ENCODE measurements at places on chromosomes 4 and X.

- DNase-seq, result no peak
Measured at GRCh38 chr4:81664079-81664478, 192.4 kb upstream of the RASGEF1B start.

DNA sequence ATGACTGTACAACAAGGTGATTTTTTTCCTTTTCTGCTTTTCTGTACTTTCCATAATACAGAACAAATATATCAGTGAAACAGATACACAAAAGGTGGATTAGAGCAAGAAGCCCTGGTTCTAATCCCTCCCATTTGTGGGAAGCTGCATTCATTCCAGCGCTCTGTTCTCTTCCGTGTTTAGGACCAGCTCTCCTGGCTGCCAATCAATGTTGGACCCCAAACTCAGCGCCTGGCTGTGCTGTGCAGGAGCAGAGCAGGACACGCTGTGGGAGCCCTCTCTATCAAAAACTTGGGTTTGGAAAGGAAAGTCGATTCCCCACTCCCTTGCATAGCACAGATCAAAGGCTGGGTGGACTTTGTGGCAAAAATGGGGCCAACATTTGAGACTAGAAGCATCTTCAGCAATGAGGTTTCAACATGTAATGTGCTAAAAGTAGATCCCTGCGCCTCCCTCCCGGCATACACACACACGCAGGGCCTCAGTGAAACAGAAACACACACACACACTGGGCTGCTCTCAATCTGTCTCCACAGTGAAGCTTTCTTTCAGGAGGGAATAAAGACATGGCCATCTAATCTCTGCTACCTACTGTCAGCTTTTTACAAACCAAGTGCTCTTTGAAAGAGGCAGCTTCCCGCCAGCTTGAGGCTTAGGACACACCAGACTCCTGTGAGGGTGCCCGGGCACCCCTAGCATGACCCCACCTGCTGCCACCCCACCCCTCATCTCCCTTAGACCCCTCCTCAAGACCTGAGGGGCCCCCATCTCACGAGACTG lies 12.2 kb downstream of the WDR1 start:
- DNase-seq, result no peak

- DNase-seq, result no peak
Measured at GRCh38 chr4:3235581-3235980, 13.4 kb upstream of the MSANTD1 start.

DNA sequence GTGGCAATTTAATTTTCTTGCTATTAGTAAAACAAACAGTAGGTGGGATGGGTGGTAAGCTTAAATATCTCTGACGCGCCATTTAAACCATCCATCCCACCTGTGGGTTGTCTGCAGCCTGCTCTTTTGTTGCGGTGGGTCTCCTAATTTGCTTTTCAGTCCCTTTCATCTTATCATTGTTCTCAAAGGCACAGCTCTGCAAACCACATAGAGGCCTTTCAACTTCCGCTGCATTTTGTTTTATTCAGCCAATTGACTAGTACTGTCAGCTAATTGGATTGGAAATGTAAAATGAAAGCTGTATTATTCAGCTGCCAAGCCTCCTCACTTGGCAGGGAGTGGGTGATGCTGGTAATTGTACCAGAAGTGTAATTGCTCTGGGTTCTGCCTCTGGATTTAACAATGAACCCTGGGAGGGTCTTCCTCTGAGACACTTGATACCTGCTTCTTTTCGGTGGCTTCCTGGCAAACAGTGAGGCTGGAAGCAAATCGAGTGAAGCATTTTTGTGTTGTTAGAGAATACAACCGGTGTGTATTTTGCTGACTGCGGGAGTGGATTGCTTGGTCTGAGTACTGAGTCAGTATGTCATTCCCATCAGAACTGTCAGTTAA lies 165.6 kb downstream of the FRAS1 start:
- no peak for DNase-seq

GRCh38 chrX:118062817-118063615 lies 53.6 kb downstream of the KLHL13 start:
- DNase-seq, result peak; percentile 7

- no peak for DNase-seq
Measured at GRCh38 chr4:1643971-1644735, 40.0 kb downstream of the FAM53A start.

DNA sequence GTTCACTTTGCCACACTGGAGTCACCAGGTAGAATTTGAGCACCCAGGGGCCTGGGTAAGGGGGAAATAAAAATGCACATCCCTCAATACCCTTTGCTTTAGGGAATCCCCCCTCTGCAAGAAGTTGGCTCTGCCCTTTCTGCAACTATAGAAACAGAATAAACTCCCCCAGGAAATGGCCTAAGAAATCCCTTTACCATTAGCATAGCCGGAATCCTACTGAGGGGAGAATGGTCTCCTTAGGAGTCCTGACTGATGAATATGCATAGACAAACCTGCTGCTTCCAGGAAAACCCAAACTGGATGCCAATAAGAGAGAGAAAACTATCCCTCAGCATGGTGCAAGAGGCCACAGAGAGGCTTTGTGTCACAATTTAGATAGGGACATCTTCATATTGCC lies 11.0 kb downstream of the EFHC2 start:
- DNase-seq, result no peak

DNA sequence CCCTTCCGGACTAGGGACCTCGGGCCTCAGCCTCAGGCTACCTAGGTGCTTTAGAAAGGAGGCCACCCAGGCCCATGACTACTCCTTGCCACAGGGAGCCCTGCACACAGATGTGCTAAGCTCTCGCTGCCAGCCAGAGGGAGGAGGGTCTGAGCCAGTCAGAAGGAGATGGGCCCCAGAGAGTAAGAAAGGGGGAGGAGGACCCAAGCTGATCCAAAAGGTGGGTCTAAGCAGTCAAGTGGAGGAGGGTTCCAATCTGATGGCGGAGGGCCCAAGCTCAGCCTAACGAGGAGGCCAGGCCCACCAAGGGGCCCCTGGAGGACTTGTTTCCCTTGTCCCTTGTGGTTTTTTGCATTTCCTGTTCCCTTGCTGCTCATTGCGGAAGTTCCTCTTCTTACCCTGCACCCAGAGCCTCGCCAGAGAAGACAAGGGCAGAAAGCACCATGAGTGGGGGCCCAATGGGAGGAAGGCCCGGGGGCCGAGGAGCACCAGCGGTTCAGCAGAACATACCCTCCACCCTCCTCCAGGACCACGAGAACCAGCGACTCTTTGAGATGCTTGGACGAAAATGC lies at the start of gene WAS:
TSS of gene WAS (plus strand) at position 389 of the 572 bp plus-strand sequence. CDS start at position 444, 55 bp downstream.
- DNase-seq, result peak; percentile 68

DNA sequence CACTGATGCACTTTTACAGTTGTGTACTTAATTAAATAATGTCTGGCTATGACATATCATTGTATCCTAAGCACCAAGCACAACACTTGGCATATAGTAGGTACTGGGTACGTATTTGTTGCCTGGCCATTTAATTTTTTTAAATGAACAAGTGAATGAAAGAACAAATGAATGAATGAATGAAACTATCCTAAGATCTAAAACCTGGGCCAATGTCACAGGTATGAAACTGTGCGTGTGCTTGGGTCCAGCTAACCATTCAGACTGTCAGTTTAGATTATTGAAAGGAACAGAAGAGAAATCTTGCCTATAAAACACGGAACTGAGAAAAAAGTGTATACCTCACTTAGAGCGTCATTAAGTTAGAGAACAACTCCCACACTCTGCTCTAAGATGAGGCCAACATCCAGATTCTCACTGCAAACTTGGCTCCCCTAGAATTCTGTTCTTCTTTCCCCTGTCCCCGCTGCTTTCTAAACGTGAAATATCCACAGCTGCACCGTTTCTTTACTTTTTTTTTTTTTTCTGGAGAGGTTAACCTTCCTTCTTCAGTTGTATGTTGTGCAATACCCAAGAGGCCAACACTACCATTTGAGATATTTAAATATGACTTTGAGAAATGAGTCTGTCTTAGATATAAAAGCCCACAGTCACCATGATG lies 17.3 kb upstream of the SEL1L3 start:
- peak; percentile 58 for DNase-seq

GRCh38 chr4:184473499-184474262 lies 669 bp downstream of the IRF2 start:
- peak; percentile 71 for DNase-seq

DNA sequence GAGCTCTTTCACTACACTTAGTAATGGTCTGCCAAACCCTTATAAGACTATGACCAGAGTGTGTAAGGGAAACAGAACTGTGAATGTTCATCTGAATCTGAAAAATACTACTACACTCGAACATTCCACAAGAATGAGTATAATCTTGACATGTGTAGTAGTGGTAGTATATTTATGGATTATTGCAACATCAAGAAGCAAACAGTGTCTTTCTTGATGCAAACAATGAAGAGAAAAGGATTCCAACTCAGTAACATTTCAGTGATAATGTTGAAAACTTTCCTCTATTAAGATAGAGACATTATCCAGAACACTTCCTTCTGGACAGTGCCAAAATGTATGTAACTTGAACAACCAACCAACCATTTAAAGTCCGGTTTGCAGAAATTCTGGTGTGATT lies 394.7 kb upstream of the CPEB2 start:
- DNase-seq, result no peak

DNA sequence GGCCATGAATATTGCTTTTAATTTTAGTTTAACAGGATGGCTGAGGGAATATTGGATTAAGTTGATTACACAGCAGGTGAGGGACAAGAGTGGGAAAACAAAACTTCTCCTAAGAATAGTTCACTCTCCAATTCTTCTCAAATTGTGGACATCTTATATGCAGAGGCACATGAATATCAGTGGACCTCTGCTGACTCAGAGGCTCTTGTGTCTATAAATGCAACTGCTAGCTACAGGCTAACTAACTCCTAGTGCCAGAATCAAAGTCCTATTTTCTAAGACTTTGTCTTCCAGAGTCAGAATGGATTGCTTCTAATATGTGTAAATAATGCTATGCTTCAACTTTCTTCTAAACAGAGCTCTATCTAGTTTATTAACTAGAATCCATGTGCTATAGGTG lies 175.8 kb downstream of the IL15 start:
- no peak for DNase-seq

DNA sequence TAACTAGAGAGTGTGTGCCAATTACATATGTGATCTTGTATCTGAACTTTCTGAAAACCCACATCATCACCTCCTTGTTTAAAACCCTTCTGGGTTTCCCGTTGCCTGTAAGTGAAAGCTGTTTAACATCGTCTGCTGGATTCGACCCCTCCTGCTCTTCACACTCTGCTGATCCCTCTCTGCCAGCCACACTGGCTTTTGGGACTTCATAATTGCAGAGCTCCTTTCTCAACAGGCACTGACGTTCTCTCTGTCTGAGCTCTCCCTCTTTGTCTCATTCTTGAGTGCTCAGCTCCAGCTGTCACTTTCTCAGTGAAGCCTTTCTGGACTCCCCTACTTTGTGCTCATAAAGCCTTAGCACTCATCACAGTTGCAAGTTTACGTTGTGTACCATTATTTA lies 153.9 kb downstream of the CEP135 start:
- DNase-seq, result no peak

DNA sequence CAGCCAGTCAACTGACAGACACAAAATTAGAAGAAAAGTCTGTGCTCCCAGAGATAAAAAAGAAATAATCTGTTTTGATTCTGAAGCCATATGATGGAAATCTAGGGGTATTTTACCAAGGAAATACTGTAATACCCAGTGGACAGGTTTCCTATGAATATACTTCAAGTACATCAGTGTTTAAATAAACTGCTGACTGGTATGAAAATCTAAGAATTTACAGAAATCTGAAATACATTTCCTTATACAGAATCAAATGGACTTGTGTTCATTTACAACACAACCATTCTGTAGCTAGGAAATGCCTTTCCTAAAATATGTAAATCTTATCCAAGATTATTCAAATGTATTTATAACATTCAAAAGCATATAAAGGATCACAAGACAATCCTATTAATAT lies 13.4 kb downstream of the YTHDC1 start:
- no peak for DNase-seq

GRCh38 chr4:113513382-113513781 lies 248.2 kb downstream of the CAMK2D start:
- no peak for DNase-seq

- no peak for DNase-seq
Measured at GRCh38 chr4:154464654-154465053, 26.9 kb downstream of the DCHS2 start.

All from suppressor macrophage treated with lipopolysaccharide for 1 hour (primary cell).